ENCODE measurements at places on chromosomes 4 and X.

GRCh38 chr4:67941074-67941473, 22.2 kb downstream of the TMPRSS11A start:
- no peak for DNase-seq

GRCh38 chr4:8468746-8469535, 28.4 kb downstream of the TRMT44 start:
- DNase-seq, result peak; percentile 65

DNA sequence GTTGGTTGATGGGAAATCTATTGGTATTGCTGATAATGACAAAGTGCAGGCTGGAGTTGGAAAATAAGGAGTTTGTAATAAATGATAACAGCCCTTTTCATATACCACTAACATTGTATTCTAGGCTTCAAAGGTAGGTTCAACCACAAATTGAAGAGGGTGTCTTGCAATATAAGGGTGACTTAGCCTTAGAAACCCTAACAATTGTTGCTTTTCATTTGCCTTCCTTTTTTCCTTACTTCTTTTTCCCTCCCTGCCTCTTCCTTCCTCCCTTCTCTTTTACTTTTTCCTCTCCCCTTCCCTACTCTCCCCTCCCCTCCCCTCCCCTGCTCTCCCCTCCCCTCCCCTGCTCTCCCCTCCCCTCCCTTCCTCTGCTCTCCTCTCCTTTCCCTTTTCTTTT, 10.9 kb upstream of the AGA start:
- DNase-seq, result no peak

- DNase-seq, result no peak
These were observed 887.1 kb upstream of the AGA start for GRCh38 chr4:178329226-178329872.

DNA sequence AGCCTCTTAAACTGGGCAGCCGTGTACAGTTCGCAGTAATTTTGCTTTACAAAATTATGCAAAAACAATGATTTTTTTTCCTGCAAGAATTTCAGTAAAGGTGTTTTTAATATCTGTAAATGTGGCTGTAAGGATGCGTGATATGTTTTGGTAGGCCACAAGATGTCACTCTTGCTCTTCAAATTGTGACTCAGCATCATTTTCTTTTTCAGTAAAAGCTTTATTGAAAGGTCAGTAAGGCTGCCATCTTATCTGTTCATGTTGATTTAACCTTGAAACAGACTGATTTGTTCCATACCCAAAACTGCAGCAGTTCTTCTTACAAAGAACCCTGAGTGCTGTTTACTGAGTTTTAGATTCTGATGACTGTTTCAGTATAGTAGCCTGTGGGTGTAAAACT, 39.9 kb downstream of the TXLNG start:
- DNase-seq, result peak; percentile 33

GRCh38 chrX:154412468-154412867, 1.1 kb downstream of the TAFAZZIN start:
- DNase-seq, result no peak

DNA sequence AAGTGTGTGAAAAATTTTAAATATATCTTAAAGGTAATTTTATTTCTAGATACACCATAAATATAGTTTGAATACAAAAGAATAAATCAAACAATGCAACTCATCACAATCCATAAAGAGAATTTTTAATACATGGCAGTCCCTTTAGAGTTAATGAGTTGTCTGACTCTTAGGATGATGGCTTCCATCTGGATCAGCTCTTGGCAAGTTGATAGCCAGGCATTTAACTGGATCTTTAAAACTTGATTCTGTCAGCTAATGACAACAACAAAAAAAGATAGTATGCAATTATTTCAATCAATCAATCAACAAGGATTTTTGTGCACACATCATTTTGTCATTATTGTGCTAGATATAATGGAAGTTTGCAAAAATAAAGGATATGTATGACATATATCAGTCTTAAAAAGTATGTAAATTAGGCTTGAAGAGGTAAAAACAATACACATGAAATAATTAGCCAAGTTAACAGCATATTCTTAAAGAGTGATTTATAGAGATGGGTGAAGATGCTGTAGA, 174.9 kb upstream of the PCDH18 start:
- DNase-seq, result no peak

GRCh38 chrX:155056877-155057792, 13.8 kb downstream of the CMC4 start:
- peak; percentile 68 for DNase-seq

DNA sequence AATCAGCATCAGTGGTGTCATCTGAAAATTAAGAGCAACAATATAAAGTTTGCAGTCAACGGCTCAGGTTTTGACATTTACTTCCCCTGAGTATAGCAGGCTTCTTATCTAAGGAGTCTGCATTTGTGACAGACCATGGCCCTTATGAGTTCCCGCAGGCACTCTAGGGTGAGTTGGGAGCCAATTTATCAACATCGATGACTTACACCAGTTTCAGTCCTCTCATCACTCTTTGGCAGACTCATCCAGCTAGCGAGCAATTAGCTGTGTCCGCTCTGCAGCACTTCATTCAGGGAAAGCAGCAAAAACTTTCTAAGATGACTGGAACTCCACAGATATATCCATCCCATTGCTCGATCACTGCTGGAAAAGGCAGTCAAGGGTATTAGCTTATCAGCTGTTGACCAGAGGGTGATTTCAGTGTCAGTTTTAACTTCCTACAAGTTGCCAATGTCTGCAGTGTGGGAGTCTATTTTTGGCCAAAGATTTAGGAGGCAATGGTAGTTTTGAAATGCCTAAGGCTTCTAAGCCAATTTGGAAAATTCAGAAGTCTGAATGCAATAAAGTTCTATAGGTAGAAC, 625.1 kb upstream of the TENM3 start:
- no peak for DNase-seq

GRCh38 chr4:100369871-100370270, 148.0 kb downstream of the EMCN start:
- DNase-seq, result no peak

GRCh38 chr4:145819853-145820181, 118.8 kb downstream of the ZNF827 start:
- no peak for DNase-seq

DNA sequence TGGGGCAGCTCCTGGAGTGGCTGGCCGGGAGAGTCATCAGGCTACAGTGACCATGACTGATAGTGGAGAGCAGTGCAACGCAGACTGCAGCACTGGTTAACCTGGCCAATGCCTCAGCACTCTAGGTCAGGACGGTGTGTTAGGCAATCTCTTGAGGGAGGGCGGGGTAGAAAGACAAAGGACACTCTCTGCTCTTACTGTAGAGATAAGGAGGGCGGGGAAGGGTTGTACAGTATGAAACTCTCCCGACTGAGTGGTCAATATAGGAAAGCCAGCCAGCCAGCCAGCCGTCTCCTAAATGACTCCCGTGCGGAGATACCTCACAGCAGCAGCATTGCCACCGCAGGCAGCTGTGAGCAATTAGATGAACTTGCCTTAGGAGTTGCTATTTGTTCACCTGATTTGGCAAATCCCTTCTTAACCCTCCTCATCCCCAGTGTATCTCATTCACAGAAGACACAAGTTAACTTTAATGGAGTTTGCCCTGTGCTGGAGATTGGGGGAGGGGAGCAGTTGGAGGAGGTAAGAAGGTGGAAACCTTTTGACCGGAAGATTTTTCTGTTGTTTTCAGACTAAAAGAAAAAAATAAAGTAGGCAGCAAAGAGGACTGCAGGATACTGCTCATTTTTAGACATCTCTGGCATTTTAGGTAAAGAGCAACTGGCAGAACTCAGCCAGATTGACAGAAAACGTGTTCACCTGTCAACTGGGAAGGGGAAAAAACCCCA, 330.5 kb downstream of the HNRNPD start:
- no peak for DNase-seq

Measured in EL (cell line).